ENCODE measurements at places on chromosomes 6 and 20.

GRCh38 chr6:3910106-3910663 is 61.0 kb downstream of the FAM50B start:
- DNase-seq = no peak

- no peak for DNase-seq
Measured at GRCh38 chr20:25205277-25206062, 10.0 kb downstream of the ENTPD6 start.

DNA sequence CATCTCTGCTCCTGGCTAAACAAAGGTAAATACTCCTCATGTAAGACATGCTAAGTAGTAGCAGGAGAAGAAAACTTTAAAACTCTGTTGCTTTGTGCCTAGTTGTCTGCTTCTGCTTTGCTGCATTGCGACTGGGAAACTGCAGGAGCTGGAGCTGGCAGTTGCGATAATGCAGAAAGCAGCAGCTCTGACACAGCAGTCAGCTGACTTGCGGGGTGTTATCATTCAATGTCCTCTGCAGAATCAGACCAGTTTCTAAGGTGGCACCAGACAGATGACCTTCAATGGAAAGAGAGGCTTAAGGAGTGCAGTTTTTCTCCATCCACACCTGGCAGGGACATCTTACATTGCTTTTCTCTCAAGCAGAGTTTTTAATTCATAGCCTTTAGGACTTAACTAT is 69.9 kb upstream of the SOX4 start:
- DNase-seq = no peak

DNA sequence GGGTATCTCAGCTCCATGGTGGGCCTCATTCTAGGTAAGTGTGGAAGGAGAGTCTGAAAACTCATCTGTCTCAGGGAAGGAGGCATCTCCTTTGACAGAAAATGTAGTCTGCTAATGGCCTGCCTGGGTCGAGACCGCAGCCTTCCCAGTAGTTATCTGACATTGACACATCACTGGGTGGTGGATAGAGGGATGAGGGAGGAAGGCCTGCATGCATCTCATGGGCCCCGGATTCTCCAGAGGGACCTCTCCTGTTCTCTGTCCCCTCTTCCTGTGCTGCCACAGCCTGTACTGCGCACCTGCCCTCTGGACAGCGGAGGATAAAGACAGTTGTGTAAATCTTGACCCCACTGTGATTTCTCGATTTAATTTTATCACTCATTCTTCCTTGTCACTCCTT is 4.7 kb downstream of the PCMTD2 start:
- DNase-seq = no peak

DNA sequence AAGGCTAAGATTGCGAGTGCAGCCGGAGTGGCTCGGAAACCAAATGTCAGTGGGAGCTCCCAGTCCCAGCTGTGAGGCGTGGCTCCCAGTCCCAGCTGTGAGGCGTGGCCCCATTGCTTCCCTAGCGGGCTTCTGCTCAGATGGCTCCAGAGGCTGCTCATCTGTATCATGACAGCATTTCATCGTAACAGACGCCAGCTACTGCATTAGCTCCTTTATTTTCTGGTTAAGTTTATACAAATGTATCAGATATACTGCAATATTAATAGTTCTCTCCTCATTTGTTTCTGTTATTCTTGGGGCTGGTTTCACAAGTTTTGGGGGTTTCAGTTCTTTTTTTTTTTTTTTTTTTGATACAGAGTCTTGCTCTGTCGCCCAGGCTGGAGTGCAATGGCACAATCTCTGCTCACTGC is 34.7 kb upstream of the TBXT start:
- no peak for DNase-seq

- no peak for DNase-seq
Measured at GRCh38 chr6:4884646-4885340, 108.6 kb downstream of the CDYL start.

DNA sequence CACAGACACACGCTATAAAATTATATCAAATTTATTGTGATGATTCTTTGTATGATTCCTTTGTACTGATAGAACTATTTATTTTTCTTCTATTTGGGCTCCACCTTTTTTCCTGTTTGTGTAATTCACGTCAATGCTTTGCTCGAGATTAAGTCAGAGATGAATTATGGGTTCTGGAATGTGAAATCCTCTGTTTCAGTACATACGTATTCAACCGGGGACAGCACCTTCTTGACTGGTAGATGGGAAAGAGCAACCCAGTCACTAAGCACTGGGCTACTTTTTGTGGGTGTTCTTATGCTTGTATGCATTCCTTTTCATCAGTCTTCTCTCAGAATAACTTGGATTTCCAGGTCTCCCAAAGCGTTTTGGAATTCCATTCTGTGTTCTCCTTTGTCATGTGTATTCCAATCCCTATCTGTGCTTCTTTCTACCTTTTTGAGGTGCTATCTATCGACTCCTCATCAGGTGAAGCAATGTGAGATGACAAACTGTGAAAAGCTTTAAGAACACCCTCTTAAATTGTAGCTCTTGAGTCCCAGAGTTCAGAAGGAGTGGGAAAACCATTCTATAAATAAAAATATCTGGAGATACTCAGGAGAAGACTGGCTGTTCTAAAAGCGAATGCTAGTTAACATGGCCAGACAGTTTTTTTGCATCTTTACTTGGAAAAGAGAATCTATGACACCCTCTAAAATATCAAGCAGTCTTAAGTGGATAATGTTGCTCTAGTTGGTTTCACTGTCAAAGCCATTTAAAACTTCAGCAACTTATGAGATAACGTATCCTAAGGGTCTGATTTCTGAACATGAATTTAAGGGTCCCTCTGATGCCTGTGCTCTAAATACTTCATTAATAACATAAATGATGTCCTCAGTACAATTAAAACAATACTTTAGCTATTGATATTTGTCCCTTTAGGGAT is 197.7 kb upstream of the PREP start:
- DNase-seq = peak; percentile 81

GRCh38 chr6:39979461-39980328 is 45.4 kb upstream of the MOCS1 start:
- no peak for DNase-seq

DNA sequence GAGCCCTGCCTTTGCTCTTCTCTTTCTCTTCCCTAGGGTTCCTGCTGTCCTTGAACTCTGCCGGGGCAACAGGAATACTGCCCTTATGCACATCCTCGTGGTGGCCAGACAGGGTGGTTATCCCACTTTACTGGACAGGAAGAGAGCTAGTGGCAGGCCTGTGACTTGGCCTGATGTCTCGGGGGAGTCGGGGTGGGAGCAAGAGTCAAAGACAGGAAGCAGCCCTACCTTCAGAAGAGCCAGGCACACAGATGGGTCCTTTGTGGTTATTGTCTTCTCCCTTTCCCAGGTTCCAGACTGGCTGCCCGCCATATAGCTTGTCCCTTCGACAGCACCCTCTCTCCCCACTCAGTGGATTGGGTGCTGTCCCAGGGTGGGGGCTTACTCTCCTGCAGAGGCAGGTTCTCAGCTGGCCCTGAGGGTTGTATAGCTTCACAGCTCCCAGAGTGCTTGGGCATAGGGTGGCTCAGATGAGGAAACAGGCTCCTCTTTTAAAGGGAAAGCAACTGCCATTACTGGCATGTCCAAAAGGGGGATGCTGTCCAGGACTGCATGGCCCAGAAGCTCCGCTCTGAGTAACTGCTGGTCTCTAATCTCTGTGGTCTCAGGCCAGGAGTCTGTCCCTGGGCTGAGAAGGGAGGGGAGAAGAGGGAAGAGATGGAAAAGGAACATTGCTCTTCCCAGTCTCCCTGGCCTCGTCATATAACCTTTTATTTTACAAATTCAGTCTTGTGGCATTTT is 17.3 kb downstream of the PLCG1 start:
- DNase-seq = no peak

- DNase-seq = no peak
Measured at GRCh38 chr6:41422161-41422560, 86.8 kb downstream of the NCR2 start.

DNA sequence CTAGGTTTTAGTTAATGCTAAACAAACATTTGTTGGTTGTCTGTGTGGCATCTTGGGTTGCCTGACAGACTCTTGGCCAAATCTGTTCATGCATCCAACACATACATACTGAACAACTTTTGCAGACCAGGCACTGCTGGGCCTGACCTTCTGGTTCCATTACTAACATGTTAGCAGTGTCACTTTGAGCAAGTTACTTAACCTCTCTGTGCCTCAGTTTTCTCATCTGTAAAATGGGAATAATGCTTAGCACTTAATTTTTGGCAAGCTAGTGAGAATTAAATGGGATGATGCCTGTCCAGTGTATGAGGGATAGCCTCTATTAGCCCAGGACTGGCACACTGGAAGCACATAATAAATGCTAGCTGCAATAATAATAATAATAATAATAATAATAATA is 169.9 kb downstream of the DHX35 start:
- DNase-seq = no peak

DNA sequence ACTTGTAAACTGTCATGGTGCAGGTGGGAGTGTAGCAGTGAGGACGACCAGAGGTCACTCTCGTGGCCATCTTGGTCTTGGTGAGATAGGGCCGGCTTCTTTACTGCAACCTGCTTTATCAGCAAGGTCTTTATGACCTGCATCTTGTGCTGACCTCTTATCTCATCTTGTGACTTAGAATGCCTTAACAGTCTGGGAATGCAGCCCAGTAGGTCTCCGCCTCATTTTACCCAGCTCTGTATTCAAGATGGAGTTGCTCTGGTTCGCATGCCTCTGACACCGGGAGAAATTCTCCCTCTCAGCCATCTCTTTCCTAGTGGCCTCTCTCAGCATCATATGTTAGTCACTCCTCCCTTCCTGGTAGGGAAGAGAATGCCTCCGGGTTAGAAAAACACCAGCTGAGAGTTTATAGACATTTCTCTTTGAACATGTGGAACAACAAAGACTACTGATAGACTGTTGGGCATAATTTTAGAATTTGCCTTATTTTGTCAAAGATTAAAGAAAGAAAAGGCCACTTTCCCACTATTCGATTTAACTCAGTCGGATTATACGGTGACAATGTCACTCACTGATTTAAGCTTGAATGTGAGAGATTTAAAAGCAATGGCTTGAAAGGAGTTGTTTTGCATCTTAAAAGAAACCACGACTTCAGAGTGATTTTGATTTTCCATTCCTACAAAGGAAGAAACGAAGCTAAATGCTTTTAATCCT is 67.9 kb upstream of the SNX9 start:
- no peak for DNase-seq

GRCh38 chr6:170313716-170314295 is 7.2 kb downstream of the FAM120B start:
- DNase-seq = no peak

DNA sequence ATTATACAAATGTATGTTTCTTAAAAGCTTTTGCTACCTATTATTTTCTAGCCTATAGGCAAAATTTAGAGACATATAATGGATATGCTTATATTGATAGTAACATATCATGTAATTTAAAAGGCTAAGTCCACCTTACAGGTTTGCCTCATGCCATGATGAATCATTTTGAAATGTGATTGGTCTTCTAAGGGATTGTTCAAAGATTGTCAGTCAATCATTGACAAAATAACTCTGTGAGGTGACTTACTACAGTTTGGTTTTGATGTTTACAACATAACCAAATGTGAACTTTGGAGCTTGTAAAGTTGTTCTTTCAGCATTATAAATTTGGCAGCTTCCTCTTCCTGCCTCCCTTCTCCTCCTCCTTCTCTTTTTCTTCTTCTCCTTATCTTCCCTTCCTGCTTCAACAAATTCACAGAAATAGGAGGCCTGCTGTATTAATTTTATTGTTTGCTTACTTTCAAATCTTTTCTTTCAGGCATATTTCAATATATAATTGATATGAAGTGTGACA is 39.7 kb upstream of the ZFP64 start:
- no peak for DNase-seq

DNA sequence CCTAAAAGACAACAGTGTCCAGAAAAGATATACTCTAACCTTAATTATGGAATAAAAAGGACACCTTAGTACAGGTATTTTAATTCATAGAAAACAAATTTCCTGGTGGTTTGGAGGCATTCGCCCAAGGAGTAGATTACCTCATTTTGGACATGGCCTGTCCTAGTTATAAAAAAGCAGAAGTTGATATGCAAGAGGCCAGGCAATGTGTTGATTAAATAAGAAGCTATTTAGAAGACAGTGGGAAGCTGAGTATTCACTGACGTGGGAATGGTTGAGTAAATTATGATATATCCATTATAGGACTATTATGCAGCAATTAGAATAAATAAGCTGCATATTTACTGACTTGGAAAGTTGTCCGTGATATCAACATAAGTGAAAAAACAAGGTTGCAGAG is 314.9 kb downstream of the ALDH8A1 start:
- no peak for DNase-seq
